ENCODE measurements at places on chromosomes 7 and 10. TPM values are rescaled to one million over a fixed set of nuclear protein-coding genes. Genes with fewer than 3 reads are reported as not detected.
A peak's percentile ranks its signal among the peaks of the same experiment; 100 is the strongest.

GRCh38 chr7:3013975-3014792 is 29.5 kb downstream of the CARD11 start:
- H3K4me1 ChIP-seq: no peaks in the 10 kb centered on the region
- H3K27ac ChIP-seq: no peak overlapping the region
- no peak overlapping the region for H3K4me3 ChIP-seq
- no peak for DNase-seq
- no peaks in the 10 kb centered on the region for H3K27me3 ChIP-seq

DNA sequence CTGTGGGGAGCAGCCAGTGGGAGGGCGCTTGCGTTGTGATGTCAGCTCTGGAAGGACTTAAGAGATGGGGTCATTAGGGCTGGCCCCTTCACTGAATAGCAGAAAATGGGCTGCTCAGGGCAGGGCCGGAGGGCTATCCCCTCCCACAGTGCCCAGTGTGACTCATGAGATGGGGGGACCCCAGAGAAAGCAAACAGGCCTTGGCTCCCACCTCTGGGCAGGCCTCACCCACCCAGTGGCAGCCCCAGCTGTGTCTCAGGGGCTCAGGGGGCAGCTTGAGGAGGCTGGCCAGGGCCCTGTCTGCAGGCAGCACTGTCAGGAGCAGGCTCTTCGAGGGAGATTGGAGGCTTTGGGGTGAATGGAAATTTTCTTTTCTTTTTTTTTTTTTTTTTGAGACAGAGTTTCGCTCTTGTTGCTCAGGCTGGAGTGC is 168.3 kb downstream of the SLIT1 start:
- no peak for DNase-seq
- H3K4me3 ChIP-seq: no peak overlapping the region
- peaks cover 9% of the 10 kb centered on the region for H3K4me1 ChIP-seq
- no peaks in the 10 kb centered on the region for H3K36me3 ChIP-seq

DNA sequence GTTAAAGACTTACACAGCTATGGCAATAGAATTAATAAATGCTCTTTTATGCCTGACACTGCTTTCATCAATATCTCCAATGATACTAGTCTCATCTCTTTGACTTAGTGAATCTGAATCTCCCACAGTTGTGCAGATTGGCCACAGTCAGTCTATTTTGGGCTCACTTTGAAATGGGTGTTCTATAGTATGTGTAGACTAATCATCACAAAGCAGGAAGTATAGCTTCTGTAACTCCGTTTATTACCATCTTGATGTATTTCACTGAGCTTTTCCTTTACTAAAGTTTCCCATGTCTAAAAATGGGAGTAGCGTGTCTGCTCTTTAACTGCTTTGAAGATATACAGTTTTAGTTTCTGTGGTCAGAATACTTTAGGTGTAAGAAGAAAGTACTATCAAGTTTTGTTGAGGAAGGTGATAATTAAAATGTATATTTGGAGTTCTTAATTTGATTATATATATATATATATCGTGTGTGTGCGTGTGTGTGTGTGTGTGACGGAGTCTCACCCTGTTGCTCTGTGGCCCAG is 70.1 kb downstream of the ST7 start:
- no peak overlapping the region for H3K4me3 ChIP-seq
- DNase-seq: no peak
- H3K4me1 ChIP-seq: no peaks in the 10 kb centered on the region
- H3K27me3 ChIP-seq: no peaks in the 10 kb centered on the region
- H3K36me3 ChIP-seq: no peaks in the 10 kb centered on the region
- H3K27ac ChIP-seq: no peak overlapping the region

DNA sequence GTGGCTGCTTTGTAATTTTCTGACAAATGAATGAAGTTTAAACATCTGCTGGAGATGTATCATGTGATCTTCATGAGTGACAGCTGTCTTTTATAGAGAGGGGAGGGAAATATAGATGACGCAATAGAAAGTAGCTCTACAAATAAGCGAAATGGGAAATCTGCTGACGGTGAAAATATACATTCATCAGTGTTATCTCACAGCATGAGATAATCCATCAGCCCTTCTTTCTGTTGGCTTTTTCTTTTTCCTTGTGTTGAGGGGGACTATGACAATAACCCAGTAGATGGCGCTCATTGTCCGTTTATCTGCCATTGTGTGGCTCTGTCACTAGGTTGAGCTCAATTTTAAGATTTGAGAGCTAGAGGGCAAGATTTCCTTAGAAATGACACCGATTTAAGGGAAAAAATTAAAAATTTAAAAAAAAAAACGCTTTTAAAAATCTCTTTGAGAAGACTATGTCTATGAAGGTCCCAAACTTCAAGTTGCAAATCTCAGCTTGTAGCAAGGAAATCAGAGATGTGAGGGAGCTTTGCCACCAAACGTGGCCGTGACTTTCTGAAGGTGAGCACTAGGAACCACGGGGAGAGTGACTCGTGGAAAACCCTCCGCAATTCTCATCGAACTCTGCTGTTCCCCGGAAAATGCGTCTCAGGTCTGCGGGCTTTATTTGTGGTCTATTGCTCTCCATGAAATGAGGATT is 114.6 kb upstream of the SFMBT2 start:
- DNase-seq: peak; percentile 93
- H3K4me1 ChIP-seq: no peaks in the 10 kb centered on the region
- H3K27ac ChIP-seq: no peak overlapping the region
- no peaks in the 10 kb centered on the region for H3K27me3 ChIP-seq

Gene PIK3CG
- 3.1 TPM for total RNA-seq

Measured in tibial nerve (tissue), 4 donors.